ENCODE measurements at places on chromosomes 13 and 19.

- DNase-seq, result peak; percentile 12
Observed at GRCh38 chr19:3687774-3688706, 12.2 kb downstream of the PIP5K1C start.

DNA sequence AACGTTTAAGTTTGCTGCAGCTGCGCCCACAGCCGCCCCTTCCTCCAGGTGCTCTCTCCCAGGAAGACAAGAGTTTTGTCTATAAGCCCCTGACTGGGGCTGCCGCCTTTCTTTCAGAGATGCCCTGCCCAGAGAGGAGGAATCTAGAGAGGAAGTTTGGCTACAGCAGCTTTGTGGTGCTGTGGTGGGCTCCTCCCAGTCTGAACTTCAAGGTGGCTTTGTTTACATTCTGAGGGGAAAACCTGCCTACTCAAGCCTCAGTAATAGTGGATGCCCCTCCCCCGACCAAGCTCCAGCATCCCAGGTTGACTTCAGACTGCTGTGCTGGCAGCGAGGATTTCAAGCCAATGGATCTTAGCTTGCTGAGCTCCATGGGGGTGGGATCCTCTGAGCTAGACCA lies 6.4 kb upstream of the ERICH6B start:
- no peak for DNase-seq

DNA sequence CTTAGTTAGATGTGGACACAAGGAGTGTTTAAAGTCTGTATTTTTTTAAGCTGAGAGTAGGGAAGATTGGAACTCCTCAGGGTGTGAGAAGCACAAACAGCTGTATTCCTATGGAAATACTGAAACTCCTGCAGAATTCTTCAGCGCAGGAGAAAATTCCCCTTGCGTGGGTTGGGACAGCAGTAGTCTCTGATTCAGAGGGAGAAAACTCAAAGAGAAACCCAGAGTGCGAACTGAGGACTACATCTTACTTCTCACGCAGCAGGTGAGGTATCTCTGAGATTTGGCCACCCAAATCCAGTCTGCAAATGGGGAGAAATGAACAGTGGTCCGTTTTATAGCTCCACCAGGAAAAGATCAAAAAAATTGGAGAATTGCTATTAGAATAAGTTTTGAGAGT lies 60.9 kb downstream of the FRY start:
- no peak for DNase-seq

- peak; percentile 30 for DNase-seq
Observed at GRCh38 chr19:35347171-35347929, at the start of gene FFAR1. Gene FFAR1 (plus strand): TSS chr19:35347902. CDS start chr19:35351552, 3,650 bp downstream.

- DNase-seq, result no peak
Observed at GRCh38 chr13:111484141-111484925, 163.9 kb downstream of the TEX29 start.

- DNase-seq, result no peak
Observed at GRCh38 chr19:45958769-45959516, 14.7 kb downstream of the NOVA2 start.

DNA sequence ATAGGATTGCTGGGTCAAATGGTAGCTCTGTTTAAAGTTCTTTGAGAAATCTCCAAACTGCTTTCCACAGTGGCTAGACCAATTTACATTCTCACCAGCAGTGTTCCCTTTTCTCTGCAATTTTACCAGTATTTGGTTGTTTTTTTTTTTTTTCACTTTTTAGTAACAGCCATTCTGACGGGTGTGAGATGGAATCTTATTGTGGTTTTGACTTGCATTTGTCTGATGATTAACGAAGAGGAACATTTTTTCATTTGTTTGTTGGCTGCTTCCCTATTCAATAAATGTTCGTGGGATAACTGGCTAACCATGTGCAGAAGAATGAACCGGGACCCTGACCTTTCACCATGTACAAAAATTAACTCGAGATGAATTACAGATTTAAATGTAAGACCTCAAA lies 31.2 kb downstream of the CYP4F2 start:
- no peak for DNase-seq
